ENCODE measurements at places on chromosomes 5 and 9.
A peak's percentile ranks its signal among the peaks of the same experiment; 100 is the strongest.

DNA sequence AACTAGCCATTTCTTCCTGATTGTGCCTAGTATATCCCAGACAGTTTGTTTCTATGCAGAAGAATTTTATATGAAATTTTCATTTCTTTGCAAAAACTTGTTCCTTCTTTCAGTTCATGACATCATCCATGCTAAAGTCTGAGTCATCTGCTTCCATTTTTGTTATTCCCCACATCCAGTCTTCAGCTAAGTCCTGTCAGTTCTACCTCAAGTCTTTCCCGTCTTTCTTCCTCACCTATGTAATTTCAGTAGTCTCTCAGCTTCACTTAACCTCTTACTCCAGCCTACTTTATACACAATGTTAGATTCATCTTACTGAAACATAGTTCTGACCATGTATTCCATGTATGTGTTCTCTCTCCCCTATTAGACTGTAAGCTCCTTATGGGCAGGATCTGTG is 39.1 kb downstream of the G3BP1 start:
- no peak for DNase-seq

DNA sequence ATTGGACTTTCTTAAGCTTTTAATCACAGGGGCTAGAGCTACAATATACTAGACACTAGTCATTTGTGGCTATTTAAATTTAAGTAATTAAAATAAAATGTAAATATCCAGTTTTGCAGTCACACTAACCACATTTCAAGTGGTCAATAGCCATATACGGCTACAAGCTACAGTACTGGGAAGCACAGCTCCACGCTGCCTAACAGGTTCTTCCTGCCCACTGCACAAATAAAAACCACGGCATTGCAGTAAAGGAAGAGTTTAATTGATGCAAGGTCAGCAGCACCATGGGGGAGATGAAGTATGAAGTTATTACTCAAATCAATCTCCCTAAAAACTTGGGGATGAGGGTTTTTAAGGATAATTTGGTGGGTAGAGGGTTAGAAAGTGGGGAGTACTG is 134.1 kb downstream of the LURAP1L start:
- DNase-seq = no peak

GRCh38 chr5:107400328-107400727 is 270.4 kb downstream of the EFNA5 start:
- DNase-seq = no peak

DNA sequence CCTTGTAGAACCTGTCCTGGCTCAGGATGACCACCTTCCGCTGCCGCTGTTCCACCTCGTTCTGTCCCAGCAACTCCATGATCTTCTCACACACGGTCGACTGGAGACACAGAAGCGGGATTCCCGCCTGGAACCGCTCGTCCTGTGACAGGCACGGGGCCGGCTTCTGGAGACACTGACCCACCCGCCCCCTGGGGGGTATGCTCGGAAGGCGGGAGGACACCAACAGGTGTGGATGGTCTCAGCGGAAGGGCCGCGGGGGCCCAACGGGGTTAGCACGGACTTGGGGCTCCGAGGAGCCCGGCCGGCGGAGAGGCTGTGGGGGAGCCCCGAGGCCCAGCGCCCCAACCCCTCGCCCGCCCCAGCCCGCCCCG is 530 bp downstream of the UCK1 start:
- no peak for DNase-seq

- no peak for DNase-seq
Observed at GRCh38 chr5:43073597-43074546, 33.8 kb upstream of the ANXA2R start.

- no peak for DNase-seq
Observed at GRCh38 chr9:75147638-75148037, 59.3 kb downstream of the OSTF1 start.

GRCh38 chr9:127522727-127523126 is 71.4 kb downstream of the LRSAM1 start:
- no peak for DNase-seq

- DNase-seq = no peak
Observed at GRCh38 chr9:136354592-136355085, 8.9 kb downstream of the DNLZ start.

DNA sequence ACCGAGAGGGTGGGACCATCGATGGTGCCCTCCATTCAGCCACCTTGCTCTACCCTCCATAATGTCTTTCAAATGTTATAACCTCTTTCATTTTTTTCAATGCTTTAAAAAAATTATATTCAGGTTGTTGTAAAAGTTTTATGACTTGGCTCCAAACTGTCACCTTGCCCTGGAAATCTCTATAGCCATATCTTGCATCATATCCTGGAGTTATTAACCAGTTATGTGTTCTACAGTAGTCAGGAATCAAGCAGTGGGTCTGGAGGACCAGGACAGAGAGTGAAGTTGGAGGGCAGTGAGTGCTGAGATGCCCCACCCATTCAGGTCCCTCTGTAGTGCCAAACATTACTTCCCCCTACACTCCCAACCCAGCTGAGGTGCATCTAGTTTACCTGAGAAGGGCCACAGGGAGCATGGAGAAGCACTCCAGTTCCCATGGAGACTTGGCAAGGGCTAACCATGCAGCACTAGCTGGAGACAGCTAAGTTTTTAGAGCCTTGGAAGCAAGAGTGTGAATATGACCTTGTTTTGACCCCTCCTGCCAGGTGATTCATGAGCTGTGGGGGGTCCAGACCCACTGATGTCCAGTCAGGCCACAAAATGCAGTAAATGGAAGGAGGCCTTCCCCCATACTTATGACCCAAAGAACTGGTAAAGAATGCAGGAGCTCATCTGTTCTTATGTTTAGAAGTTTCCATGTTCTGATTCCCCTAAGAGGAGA is 5.5 kb downstream of the IFNA8 start:
- DNase-seq = no peak

GRCh38 chr5:111513131-111513520 is 791 bp upstream of the STARD4 start:
- no peak for DNase-seq

DNA sequence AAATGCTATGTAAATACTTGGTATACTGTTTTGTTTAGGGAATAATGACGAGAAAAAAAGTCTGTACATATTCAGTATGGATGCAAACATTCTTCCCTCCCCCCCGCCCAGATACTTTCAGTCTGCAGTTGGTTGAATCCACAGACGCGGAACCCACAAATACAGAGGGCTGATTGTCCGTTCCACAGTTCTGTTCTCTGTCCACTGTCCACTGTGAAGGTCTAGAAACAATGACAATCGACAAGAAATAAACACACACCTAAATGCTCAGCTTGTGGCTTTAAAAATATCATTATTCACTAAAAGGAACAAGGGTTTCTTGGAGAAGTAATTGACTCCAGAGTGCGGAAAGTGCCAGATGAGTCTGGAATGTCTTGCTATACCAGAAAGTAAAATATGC is 109.1 kb downstream of the TMEM161B start:
- DNase-seq = no peak

DNA sequence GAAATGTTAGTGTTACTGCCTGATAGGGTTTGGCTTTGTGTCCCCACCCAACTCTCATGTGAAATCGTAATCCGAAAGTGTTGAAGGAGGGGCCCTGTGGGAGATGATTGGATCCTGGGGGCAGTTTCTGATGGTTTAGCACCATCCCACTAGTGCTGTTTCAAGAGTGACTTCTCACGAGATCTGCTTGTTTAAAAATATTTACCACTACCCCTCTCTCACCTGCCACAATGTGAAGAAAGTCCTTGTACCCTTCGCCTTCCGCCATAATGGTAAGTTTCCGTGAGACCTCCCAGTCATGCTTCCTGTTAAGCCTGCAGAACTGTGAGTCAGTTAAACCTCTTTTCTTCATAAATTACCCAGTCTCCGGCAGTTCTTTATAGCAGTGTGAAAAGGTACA is 2.6 kb upstream of the RFX3 start:
- DNase-seq = no peak

DNA sequence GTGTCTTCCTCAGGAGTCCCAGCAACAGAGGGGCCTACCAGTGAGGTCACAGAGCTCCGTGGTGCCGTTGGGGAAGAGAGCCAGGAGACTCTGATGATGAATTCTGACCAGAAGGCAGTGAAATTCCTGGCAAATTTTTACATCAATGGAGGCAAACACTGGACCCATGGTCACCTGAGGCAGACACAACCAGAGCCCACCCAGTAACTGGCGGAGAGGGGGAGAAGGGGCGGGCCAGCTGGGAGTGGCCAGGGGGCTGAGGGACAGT is at the start of gene STPG3:
TSS of gene STPG3 (plus strand) at position 93 of the 268 bp plus-strand sequence. CDS start at position 94, 1 bp downstream.
- no peak for DNase-seq

DNA sequence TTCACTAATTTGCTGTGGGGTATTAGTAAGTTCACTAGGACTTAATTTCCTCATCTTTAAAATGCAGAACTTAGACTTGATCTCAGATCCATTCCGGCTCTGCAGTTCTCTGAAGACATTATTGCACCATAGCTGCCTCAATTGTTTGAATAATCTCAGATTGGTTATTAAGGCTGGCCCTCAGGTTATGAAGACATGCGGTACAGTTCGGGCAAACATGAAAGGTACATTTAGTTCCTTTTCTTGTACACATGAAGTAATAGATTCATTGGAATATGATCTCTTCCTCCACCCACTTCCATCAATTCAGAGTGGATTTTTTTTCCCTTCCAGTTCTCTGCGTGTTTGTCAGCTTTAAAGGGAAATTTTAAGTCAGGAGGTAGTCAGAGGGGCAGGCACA is 28.0 kb downstream of the ATP6V0E1 start:
- no peak for DNase-seq

GRCh38 chr5:149782018-149782894 is 52.1 kb downstream of the PPARGC1B start:
- DNase-seq = no peak

- no peak for DNase-seq
Observed at GRCh38 chr9:121613009-121613752, 38.3 kb upstream of the DAB2IP start.

- DNase-seq = no peak
Observed at GRCh38 chr9:88605512-88606362, 70.8 kb downstream of the NXNL2 start.

GRCh38 chr5:160539431-160539830 is 117.8 kb downstream of the PTTG1 start:
- DNase-seq = no peak

GRCh38 chr5:27465140-27465539 is 426.8 kb upstream of the CDH9 start:
- DNase-seq = no peak

GRCh38 chr9:80841888-80842287 is 847.5 kb downstream of the TLE1 start:
- no peak for DNase-seq

DNA sequence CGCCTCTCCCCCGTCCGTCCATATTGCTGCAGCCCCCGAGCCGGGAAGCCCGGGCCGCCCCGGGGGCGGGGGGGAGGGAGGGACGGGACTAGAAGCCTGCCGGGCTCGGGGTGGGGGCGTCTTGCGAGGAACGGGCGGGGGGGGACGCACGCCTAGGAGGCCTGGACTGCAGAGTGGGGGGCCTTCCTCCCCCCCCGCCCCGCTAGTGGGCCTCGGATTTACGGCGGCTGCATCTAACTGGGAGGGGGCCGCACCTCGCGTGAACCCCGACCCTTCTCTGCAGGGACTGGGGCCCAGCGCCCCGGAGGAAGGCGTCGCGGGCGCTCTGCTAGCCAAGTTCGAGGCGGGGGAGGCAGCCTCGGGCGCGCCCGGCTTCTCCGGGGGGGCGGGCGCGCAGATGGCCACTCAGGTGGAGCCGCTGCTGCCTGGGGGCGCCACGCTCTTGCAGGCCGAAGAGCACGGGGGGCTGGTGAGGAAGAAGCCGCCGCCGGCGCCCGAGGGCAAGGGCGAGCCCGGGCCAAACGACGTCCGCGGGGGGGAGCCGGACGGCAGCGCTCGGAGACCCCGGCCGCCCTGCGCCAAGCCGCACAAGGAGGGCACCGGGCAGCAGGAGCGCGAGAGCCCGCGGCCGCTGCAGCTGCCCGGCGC is at the start of gene LARP1:
TSS of gene LARP1 (plus strand) at position 17 of the 648 bp plus-strand sequence. CDS start at position 398, 381 bp downstream.
- DNase-seq = peak; percentile 56

GRCh38 chr5:178808886-178809285 is 50.9 kb upstream of the ZNF354B start:
- no peak for DNase-seq

- DNase-seq = no peak
Observed at GRCh38 chr5:111697215-111697614, 59.8 kb downstream of the NREP start.

DNA sequence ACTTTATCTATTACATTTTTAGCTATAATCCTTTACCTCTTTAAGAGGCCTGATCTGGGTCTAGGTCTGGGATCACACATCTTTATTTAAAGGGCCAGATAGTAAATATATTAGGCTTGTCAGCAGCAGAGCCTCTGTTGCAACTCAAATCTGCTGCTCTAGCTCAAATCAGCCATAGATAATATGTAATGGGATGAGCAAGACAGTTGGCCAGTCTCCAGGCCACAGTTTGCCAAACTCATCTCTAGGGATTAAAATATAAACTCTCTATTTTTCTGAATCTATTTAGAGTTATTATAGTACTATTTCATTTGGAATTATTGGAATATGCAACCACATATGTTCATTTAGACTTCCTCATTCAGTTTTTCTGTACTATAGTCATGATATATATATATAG is 115.9 kb upstream of the MINAR2 start:
- DNase-seq = peak; percentile 71

GRCh38 chr5:163190784-163191183 is 246.6 kb upstream of the CCNG1 start:
- no peak for DNase-seq

DNA sequence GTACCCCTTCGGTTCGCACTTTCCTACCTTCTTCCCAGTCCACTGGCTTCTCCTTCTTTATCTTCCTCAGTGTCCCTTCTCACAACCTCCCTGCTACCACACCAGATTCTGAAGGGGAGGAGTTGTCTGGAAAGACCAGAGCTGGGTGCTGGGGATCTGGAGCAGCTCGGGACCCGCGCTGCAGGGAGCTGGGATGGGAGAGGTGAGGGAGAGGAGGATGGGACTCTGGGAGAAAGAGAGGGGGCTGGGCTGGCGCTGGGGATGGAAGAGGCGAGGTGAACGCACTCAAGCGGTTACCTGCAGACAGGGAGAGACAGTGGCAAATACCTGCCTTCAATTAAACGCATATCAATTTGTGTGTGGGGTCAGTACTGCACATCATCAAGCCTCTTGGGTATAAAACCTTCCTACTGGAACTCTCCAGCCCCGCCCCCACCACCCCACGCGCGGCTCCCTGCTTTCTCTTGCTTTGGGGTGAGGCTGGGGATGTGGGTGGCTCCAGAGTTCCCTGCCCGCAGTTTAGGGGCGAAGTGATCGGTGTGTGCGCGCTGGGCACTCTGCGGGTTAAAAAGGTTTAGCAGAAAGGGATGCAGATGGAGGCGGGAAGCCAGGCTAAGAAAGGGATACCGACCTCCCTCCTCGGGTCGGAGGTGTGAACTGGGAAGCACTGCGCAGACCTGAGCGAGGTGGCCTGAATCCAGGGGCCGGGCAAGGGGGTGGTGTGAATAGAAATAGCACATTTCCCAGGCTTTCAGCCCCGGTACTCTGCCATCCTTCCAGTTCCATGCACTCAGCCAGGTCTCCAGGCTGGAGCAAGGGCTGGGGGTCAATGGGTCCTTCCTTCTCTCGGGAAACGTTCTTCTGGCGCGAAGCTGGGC is 977 bp upstream of the PAM start:
- DNase-seq = peak; percentile 6

GRCh38 chr5:112689155-112689909 is 48.4 kb upstream of the APC start:
- DNase-seq = no peak

GRCh38 chr9:124776618-124776953 is 347 bp upstream of the OLFML2A start:
- DNase-seq = no peak
